Tibial nerve (tissue), 4 donors: ENCODE measurements at places on chromosomes 12 and 14. TPM values are rescaled to one million over a fixed set of nuclear protein-coding genes. Genes with fewer than 3 reads are reported as not detected.

- no peaks in the 10 kb centered on the region for H3K36me3 ChIP-seq
- no peaks in the 10 kb centered on the region for H3K4me1 ChIP-seq
- no peak overlapping the region for H3K27ac ChIP-seq
- H3K4me3 ChIP-seq, result no peak overlapping the region
- no peaks in the 10 kb centered on the region for H3K27me3 ChIP-seq
Observed at GRCh38 chr12:106022568-106023012, 116.2 kb downstream of the NUAK1 start.

- peaks cover 8% of the 10 kb centered on the region for H3K27me3 ChIP-seq
- H3K36me3 ChIP-seq, result no peaks in the 10 kb centered on the region
- no peak overlapping the region for H3K4me3 ChIP-seq
- DNase-seq, result no peak
- H3K27ac ChIP-seq, result no peak overlapping the region
Observed at GRCh38 chr12:131250951-131251315, 297.2 kb downstream of the ADGRD1 start.

DNA sequence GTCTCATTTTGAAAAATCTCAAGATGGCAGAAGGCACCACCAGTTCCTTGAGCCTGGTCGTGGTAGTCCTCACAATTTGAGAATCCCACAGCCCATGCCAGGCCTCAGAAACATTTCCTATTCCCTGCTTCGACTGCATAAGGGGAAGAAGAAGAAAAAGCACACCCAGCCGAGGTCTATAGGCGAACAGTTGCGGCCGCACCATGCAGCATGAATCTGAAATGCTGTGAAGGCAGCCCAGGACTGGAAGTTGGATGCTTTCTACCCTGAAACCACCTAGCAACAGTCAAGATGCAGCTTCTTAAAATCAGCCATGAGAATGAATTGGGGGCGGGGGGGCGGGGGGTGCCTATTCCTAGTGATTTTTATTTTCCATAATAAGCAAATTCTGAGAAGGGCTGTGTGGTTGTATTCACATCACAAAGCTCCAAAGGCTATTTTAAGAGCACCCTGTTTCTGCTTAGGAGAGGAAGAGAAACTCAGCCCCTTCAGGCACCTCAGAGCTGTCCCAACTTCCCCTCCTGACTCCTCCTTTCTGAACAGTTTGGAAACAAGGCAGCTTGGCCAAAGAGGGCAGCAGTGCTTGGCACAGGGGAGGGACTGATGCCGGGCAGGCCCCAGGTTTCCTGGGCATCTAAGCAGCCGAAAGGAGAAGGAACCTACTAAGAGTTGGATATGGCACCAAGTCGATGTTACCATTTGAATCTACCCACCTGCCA is 172.5 kb upstream of the FOXN3 start:
- no peak overlapping the region for H3K27ac ChIP-seq
- H3K4me1 ChIP-seq, result no peaks in the 10 kb centered on the region
- no peaks in the 10 kb centered on the region for H3K27me3 ChIP-seq
- H3K36me3 ChIP-seq, result no peaks in the 10 kb centered on the region
- no peak for DNase-seq
- H3K4me3 ChIP-seq, result no peak overlapping the region

DNA sequence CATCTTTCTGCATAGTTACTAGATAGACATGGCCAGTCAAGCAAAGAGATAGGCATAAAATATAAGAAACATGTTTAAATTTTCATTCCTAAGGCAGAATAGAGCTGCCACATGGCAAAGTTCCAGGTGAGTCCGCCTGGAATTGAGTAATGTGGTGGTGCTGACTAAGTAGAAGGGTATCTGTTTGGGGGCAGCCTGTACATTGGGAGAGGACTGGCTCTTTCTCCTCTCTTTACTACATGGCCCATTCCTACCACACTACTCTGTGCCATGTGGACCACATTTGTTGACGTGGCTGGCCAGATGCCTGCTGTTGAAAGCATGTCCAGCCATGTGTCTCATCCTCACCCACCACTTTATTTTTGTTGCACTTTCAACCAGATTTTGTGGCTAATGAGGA is 354.0 kb downstream of the ETNK1 start:
- H3K4me3 ChIP-seq, result no peak overlapping the region
- H3K36me3 ChIP-seq, result no peaks in the 10 kb centered on the region
- H3K4me1 ChIP-seq, result no peaks in the 10 kb centered on the region
- H3K27me3 ChIP-seq, result no peaks in the 10 kb centered on the region

- no peaks in the 10 kb centered on the region for H3K4me1 ChIP-seq
- H3K27me3 ChIP-seq, result no peaks in the 10 kb centered on the region
- H3K36me3 ChIP-seq, result no peaks in the 10 kb centered on the region
- DNase-seq, result no peak
Observed at GRCh38 chr12:30610718-30611117, 85.0 kb downstream of the IPO8 start.

GRCh38 chr12:14111230-14111865 is 129.9 kb upstream of the GRIN2B start:
- H3K27me3 ChIP-seq, result no peaks in the 10 kb centered on the region
- H3K27ac ChIP-seq, result no peak overlapping the region
- H3K36me3 ChIP-seq, result no peaks in the 10 kb centered on the region
- no peak for DNase-seq

DNA sequence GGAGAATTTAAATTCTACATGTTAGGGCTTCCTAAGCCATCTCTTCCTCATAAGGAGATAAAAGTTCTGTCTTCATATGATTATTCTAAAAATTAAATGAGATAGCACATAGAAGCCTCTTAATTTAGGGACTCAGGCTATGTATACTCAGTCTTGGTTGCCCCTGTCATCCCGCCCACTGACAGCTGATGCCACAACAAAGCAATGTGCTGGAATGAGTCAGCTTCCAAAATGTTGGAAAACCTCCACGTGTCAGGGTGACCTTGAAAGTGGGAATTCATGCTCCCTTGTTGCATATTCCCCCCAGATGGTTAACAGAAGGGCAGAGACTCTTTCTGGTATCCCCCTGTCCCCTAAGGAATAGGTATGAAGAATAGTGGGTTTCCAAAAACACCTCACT is 238.0 kb upstream of the DDHD1 start:
- no peaks in the 10 kb centered on the region for H3K4me1 ChIP-seq
- H3K36me3 ChIP-seq, result no peaks in the 10 kb centered on the region
- H3K27ac ChIP-seq, result no peak overlapping the region
- DNase-seq, result no peak
- H3K4me3 ChIP-seq, result no peak overlapping the region

- no peaks in the 10 kb centered on the region for H3K27me3 ChIP-seq
- no peak overlapping the region for H3K27ac ChIP-seq
- no peaks in the 10 kb centered on the region for H3K36me3 ChIP-seq
Observed at GRCh38 chr12:32145096-32145495, 38.4 kb downstream of the BICD1 start.

- DNase-seq, result no peak
- no peaks in the 10 kb centered on the region for H3K27me3 ChIP-seq
- no peaks in the 10 kb centered on the region for H3K4me1 ChIP-seq
Observed at GRCh38 chr12:22059976-22060647, 14.1 kb downstream of the CMAS start.

DNA sequence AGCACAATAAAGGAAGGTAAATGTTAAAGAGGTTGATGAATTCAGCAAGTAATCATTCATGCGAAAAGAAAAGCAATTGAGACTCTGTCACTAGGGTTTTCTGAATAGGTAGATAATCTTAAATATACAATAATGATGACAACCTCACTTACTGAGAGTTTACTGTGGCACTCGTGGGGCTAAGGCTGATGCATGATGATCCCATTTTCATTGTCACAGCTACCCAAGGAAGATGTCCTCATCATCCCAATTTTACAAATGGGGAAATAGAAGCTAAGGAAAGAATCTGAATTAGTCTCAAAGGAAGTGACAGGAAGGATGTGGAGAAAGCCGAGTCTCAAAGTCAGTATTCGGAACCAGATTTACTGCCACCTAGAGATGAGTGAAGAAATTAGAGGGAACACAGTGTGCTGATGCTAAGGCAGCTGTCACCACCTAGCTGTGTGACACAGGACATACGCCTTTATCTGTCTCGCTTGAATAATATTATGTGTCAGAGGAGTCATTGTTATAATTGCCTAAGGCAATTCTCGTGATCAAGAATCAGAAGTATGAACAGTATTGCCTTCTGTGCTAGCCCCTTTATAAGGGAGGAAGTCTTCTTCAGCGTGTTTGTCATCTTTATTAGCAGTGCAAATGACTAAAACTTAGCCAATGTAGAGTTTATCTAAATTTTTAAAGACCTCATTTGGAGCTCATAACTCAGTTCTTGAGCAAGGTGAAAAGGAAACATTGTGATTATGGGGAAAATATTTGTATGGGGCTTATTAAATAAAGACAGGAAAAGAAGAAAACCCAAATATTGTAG is 63.2 kb downstream of the ERGIC2 start:
- no peaks in the 10 kb centered on the region for H3K36me3 ChIP-seq
- no peak overlapping the region for H3K27ac ChIP-seq
- H3K4me1 ChIP-seq, result no peaks in the 10 kb centered on the region
- H3K4me3 ChIP-seq, result no peak overlapping the region
- no peaks in the 10 kb centered on the region for H3K27me3 ChIP-seq
- peak; percentile 24 for DNase-seq

- H3K27ac ChIP-seq, result no peak overlapping the region
- no peaks in the 10 kb centered on the region for H3K27me3 ChIP-seq
- H3K4me3 ChIP-seq, result no peak overlapping the region
- H3K4me1 ChIP-seq, result peaks cover 4% of the 10 kb centered on the region
Observed at GRCh38 chr12:92890601-92891106, 38.4 kb downstream of the EEA1 start.

- H3K36me3 ChIP-seq, result peaks cover 5% of the 10 kb centered on the region
- no peak overlapping the region for H3K27ac ChIP-seq
- peaks cover 10% of the 10 kb centered on the region for H3K27me3 ChIP-seq
- peaks cover 11% of the 10 kb centered on the region for H3K4me1 ChIP-seq
Observed at GRCh38 chr14:64541261-64541971, 875 bp downstream of the HSPA2 start.

GRCh38 chr14:89615421-89615820 is 198.4 kb upstream of the FOXN3 start:
- H3K4me1 ChIP-seq, result peaks cover 14% of the 10 kb centered on the region
- H3K27ac ChIP-seq, result no peak overlapping the region
- H3K4me3 ChIP-seq, result no peak overlapping the region
- no peak for DNase-seq
- H3K36me3 ChIP-seq, result no peaks in the 10 kb centered on the region

DNA sequence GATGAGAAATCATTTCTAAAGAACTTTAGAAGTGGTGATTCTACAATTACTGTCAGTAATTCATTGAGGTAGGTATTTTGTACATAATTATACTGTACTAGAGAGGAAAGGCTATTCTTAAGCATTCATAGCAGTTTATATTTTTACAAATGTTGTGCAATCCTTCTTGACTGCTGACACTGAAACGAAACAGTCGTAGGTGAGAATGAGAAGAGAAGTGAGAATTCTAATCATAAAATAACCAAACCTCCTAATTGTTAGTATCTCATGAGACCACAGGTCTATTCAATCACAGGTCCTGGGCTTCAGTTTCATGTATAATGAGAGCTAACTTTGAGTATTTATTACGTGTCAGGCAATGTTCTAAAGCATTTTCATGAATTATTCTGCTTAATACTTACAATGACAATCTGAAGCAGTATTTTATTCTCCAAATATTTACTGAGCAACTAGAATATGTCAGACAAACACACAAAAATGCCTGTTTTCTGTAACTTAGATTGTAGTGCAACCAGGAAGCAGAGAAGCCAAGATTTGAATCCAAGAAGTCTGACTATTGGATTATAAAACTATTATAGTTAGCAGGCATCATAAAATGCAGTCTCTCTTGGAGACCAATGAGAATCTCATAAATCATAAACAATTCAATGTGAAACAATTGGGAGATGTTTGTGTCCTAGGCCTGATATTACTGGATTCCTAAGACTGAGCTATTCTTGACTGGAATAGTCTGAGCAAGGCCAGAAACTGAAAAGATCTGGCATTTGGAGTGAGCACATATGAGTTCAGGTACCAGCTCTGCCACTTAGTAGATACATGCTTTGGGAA is 24.3 kb downstream of the RERG start:
- H3K36me3 ChIP-seq, result no peaks in the 10 kb centered on the region
- H3K4me1 ChIP-seq, result no peaks in the 10 kb centered on the region
- no peaks in the 10 kb centered on the region for H3K27me3 ChIP-seq
- no peak overlapping the region for H3K4me3 ChIP-seq
- DNase-seq, result no peak
- no peak overlapping the region for H3K27ac ChIP-seq

DNA sequence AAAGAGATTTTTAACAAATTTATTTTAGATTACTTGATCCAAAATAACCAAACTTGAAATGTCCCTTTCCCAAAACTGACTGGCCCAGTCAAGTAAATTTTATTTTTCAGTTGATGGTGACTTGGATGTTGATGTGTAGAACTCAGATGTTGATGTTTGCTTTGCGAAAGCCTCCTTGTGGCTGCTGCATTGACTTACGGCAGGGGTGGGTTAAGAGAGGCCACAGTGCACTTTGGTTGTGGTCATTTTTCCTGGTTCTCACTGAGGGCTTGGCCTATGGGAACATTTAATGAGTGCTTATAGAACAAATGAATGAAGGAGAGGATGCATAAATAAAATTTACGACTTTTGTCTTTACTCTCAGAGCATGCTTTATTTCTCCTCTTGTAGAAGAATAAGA is 52.6 kb downstream of the SLCO1B3 start:
- no peaks in the 10 kb centered on the region for H3K4me1 ChIP-seq
- no peaks in the 10 kb centered on the region for H3K27me3 ChIP-seq
- DNase-seq, result no peak
- H3K36me3 ChIP-seq, result no peaks in the 10 kb centered on the region

DNA sequence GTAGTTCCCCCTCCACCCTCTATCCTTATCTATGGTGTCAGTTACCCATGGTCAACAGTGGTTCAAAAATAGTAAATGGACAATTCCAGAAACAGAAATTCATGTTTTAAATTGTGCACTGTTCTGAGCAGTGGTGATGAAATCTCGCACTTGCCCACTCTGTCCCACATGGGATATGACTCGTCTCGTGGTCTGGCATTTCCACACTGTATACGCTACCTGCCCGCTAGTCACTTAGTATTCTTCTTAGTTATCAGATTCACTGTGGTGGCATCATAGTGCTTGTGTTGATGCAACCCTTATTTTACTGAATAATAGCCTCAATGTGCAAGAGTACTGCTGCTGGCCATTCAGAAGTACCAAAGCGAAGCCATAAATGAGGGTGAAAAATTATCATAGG is 507.0 kb downstream of the SNAPC1 start:
- no peaks in the 10 kb centered on the region for H3K4me1 ChIP-seq
- no peaks in the 10 kb centered on the region for H3K36me3 ChIP-seq
- DNase-seq, result no peak
- H3K4me3 ChIP-seq, result no peak overlapping the region
- H3K27me3 ChIP-seq, result no peaks in the 10 kb centered on the region
- H3K27ac ChIP-seq, result no peak overlapping the region

The TAS2R30 gene
- total RNA-seq, result 6.3 TPM

The CACNA1C gene
- total RNA-seq, result 5.2 TPM

The LRRC10 gene
- not detected for total RNA-seq

The RNASE3 gene
- total RNA-seq, result not detected

The KRT78 gene
- not detected for total RNA-seq

The CCER1 gene
- not detected for total RNA-seq
